Psoas muscle (tissue), 8 donors: ENCODE measurements at places on chromosomes 2 and 18. TPM values are rescaled to one million over a fixed set of nuclear protein-coding genes. Genes with fewer than 3 reads are reported as not detected.

DNA sequence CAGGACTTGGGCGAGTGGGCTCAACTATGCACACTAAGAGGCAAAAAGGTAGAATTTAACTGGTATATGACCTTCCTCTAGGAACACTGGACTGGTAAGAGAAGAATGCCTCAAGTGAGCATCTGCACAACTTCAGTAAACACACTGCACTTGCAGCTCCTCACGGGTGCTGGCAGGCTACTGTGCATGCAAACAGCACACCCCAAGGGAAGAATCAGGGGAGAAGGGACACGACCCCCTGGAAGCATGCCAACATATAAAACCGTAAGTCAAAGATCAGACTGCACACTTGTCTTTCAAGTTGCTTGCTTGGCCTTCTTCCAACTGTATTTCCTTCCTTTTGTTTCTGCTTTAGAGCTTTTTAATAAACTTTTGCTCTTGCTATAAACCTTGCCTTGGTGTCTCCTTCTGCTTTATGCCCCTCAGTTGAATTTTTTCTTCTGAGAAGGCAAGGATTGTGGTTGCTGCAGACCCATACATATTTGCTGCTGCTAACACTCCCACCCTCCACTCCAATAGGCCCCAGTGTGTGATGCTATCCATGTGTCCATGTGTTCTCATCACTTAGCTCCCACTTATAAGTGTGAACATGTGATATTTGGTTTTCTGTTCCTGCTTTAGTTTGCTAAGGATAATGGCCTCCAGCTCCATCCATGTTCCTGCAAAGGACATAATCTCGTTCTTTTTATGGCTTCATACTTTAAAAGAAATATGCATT lies 263.7 kb upstream of the SPOPL start:
- no peaks in the 10 kb centered on the region for H3K4me1 ChIP-seq
- no peaks in the 10 kb centered on the region for H3K27me3 ChIP-seq
- H3K27ac ChIP-seq: no peak overlapping the region
- no peak overlapping the region for H3K4me3 ChIP-seq
- no peaks in the 10 kb centered on the region for H3K36me3 ChIP-seq
- DNase-seq: no peak

DNA sequence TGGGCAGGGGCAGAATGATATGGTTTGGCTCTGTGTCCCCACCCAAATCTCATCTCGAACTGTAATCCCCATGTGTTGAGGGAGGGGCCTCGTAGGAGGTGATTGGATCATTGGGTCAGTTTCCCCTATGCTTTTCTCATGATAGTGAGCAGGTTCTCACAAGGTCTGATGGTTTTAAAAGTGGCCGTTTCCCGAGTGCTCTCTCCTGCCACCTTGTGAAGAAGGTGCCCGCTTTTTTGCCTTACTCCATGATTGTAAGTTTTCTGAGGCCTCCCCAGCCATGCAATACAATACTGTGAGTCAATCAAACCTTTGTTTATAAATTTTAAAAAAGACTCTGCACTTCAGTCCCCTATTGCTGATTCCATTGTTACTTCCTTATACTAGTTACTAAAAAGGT lies 82.9 kb upstream of the CDKL4 start:
- no peaks in the 10 kb centered on the region for H3K4me1 ChIP-seq
- H3K4me3 ChIP-seq: no peak overlapping the region
- no peak overlapping the region for H3K27ac ChIP-seq
- no peak for DNase-seq
- peaks cover 78% of the 10 kb centered on the region for H3K36me3 ChIP-seq

- no peaks in the 10 kb centered on the region for H3K4me1 ChIP-seq
- H3K27me3 ChIP-seq: no peaks in the 10 kb centered on the region
- DNase-seq: no peak
- no peak overlapping the region for H3K4me3 ChIP-seq
- H3K27ac ChIP-seq: no peak overlapping the region
Measured at GRCh38 chr2:199627417-199627816, 169.7 kb upstream of the SATB2 start.

DNA sequence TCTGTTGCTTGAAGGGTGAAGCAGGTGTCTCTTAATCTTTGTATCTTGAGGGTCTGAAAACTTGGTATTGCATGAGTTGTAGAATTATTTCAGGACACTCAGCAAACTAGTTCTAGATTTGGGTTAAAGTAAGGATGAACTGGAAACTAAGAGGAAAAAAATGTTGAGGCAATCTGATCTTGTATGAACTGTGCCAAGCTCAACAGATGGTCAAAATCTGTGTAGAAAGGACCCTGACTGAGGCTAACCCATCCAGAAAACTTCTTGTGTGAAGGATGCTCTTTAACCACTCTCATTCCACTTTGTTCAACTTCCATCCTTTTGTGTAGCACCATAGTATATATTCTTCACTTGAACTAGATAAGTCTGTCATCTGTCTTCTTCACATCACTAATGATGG lies 861.7 kb downstream of the SLC4A3 start:
- no peaks in the 10 kb centered on the region for H3K36me3 ChIP-seq
- H3K4me1 ChIP-seq: no peaks in the 10 kb centered on the region
- H3K27ac ChIP-seq: no peak overlapping the region
- DNase-seq: no peak
- no peaks in the 10 kb centered on the region for H3K27me3 ChIP-seq
- no peak overlapping the region for H3K4me3 ChIP-seq

- H3K27me3 ChIP-seq: no peaks in the 10 kb centered on the region
- no peak for DNase-seq
- no peak overlapping the region for H3K4me3 ChIP-seq
- H3K36me3 ChIP-seq: peaks cover 86% of the 10 kb centered on the region
- peaks cover 22% of the 10 kb centered on the region for H3K4me1 ChIP-seq
Measured at GRCh38 chr2:119252186-119253113, 28.8 kb downstream of the STEAP3 start.

DNA sequence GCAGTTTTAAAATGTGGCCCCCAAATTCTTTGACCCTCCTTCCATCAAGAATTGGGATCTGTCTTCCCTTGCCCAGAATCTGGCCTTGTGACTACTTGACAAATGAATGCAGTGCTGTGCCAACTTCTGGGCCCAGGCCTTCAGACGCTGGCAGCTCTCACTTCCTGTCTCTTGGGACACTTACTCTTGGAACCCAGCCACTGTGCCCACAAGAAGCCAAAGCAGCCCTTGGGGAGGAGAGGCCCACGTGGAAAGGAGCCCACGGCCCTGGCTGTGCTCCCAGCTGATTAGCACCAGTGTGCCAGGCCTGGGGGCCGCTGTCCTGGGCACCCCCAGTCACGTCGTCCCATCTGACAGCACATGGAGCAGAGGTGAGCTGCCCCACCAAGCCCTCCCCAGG lies 56.6 kb downstream of the RPL37A start:
- no peaks in the 10 kb centered on the region for H3K27me3 ChIP-seq
- H3K27ac ChIP-seq: no peak overlapping the region
- H3K4me1 ChIP-seq: peaks cover 18% of the 10 kb centered on the region
- H3K36me3 ChIP-seq: no peaks in the 10 kb centered on the region

GRCh38 chr2:227881866-227882517 lies 10.6 kb downstream of the DAW1 start:
- H3K27me3 ChIP-seq: no peaks in the 10 kb centered on the region
- no peaks in the 10 kb centered on the region for H3K4me1 ChIP-seq
- no peak overlapping the region for H3K4me3 ChIP-seq
- no peak for DNase-seq
- no peak overlapping the region for H3K27ac ChIP-seq
- H3K36me3 ChIP-seq: no peaks in the 10 kb centered on the region

DNA sequence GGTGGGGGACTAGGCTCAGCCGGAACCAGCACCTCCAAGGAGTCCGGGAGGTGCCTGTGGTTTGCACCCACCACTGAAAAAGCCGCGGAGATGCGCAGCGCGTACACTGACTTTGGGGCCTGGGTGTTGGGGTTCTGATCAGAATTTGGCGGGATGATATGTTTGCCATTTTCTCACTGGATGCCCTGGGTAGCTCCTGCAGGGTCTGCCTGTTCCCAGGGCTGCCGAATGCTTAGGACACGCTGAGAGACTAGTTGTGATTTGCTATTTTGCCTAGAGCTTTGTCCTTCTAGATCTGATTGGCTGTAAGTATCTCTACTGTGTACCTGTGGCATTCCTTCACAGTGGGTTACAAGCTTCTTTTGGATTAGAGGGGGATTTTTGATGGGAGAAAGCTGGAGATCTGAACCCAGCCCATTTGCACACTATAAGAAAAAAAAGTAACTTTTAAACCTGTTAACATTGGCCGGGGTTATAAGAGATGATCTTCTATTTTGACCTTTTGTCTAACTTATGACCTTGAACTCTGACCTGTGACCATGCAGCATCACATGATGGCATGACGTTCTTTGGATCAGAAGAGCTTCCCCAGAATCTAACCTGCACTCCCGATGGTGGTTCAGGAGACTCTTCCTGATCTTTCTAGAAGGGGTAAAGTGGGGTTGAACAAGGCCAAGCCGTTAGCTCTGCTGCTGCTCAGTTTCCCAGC lies 1.6 kb downstream of the KCNE4 start:
- H3K36me3 ChIP-seq: no peaks in the 10 kb centered on the region
- peaks cover 3% of the 10 kb centered on the region for H3K27me3 ChIP-seq
- peak overlapping the region; percentile 72 for H3K27ac ChIP-seq

Gene ALKAL2
- not detected for total RNA-seq

Gene PHOSPHO2
- total RNA-seq: 1.3 TPM

Gene LIPG
- total RNA-seq: 2.2 TPM

Gene ATP6V1B1
- not detected for total RNA-seq

Gene CFAP53
- total RNA-seq: 0.37 TPM
